Muscle of back (tissue), 13 donors: ENCODE measurements at places on chromosomes 7 and 10. TPM values are rescaled to one million over a fixed set of nuclear protein-coding genes. Genes with fewer than 3 reads are reported as not detected.

- DNase-seq, result peak; percentile 15
Observed at GRCh38 chr7:48090095-48090805, 1.2 kb downstream of the UPP1 start.

DNA sequence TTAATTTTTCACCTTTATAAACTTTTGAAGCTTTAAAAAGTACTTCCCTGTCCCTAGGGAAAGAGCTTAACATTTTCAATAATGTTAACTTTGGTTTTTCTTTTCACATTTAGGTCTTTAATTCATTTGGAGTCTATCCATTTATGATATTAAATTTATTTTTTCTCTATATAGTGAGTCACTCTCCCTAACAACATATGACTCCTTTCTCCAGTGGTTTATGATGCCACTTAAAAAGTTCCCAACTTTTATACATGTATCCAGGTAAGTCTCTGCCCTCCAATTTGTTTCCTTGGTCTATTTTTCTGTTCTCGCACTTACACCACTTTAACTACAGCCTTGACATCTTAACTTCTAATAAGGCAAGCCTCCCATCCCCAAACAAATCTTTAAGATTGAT lies 3.5 kb downstream of the CACUL1 start:
- no peak for DNase-seq

The FAM25A gene
- polyA plus RNA-seq, result not detected

DNA sequence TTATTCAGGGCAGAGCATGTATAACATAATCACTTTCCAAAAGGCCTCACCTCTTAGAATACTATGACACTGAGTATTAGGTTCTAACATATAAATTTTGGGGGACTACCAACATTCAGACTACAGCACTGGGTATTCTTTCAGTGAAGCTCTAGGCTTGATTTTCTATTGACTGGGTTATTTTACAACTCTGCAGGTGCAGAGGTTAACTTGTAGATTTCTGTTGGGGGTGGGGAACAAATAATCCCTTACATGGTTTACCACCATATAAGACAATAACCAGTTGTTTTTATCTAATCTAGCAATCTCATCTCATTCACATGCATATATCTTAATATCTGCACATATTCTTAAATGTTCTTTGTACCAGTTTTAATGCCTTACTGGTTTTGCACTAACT lies 73.9 kb downstream of the ATE1 start:
- DNase-seq, result no peak

DNA sequence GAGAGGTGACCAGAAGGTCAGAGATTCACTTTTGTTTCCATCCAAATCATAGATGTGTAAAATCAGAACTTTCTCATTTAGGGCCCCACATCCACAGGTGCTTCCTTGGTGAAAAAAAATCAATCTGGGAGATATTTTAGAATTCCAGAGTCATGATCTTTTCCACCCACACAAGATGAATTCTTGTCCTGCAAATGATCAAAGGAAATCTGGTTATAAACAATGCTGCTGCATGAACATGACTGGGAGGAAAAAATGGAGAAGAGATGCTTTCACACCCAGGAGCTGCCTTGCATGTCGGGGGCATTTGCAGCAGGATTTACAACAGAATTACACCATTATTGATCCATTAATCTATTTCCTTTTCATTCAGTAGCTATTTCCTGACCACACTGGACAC lies 106.5 kb upstream of the TMEM72 start:
- no peak for DNase-seq

The DNAH11 gene
- 0.26 TPM for polyA plus RNA-seq

- peak; percentile 40 for DNase-seq
Observed at GRCh38 chr10:132787495-132788179, 1.7 kb upstream of the NKX6-2 start.

DNA sequence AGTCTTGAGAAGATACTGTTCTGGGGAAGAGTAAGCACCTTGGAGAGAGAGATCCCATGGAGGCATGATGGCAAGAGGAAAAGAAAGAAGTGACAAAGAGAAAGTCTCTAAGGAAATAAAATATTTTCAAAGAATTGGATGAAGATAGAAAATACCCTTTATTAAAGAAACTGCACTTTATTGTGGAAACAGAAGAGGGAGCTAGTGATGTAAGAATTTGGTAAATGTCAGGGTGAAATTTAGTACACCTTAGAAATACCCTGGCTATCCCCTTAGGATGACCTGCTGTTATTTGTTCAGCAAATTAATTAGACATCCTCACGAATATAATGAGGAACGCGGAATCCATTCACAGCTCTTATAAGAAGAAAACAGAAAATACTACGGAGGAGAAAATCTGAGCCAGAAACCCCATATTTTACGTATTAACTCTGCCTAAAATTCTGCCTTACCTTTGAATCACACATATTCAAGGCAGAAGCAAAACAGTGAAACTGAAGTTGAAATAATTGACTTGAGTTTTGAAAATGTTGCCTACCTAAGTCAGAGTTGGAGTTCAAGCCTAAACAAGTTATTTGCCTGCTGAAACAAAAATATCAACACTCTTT lies 90.7 kb downstream of the TFPI2 start:
- DNase-seq, result peak; percentile 7

DNA sequence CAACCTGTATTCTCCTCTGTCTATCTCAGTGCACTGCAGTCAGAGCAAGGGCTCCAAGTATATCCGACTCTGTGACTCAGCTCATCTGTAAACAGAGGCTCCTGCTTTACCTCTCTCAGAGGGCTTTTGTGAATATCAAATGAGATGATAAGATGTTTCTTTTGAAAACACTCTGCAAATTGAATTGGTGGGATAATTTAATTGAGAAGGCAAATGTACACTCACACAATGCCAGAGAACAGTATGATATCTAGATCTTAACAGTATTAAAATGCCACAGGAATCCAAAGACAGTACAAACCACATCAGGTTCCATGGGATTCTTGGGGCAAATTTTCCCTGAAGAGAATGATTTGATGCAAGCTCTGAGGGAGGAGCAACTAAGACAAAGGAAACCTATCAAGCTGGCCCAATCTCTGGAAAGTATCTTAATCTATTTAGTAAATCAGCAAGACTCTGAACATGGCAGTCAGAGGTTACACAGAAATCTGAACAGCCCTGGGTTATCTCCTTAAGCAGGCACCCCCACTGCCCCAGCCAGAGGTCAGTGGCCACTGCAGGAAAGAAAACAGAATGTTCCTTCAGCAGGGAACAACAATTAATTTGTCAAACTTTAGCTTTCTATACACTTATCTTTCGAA lies 45.9 kb downstream of the DOCK4 start:
- no peak for DNase-seq
